ENCODE measurements at places on chromosomes 3 and 15.

GRCh38 chr15:31347067-31347975 is 20.7 kb downstream of the KLF13 start:
- DNase-seq = no peak

DNA sequence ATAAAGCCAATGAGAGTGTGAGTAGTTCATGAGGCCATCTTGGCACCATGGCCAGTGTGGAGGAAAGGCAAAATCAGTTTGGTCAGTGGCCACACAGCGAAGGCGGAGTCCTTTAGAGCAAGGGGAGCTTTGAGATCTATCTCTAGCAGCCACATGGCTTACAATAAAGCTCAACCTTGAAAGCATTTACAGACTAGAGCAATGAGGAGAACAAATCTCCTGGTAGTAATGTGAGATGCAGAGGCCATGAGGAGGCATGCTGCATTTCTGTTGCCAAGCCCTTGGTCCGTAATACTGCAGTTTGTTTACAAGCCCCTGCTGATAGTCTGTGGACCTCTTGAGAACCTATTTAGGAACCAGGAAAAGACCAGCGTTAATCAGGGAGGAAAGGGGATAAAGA is 381.5 kb upstream of the C2CD4B start:
- no peak for DNase-seq

DNA sequence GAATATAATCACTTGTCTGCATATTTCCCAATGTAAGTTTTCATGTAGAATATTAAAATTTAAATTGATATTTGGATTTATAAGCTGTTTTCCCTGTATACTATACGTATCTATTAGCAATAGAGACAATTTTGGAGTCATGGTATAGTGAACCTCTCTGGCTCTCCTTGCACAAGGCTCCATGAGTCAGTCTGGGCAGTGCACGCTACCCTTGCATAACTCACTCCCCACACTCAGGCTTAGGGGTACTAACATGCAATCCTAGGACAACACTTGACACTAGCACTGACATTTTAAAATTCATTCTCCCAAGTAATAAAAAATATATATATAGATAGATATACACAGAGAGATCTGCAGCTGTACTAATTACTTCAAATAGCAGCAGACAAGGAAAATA is 39.2 kb downstream of the SLC24A1 start:
- no peak for DNase-seq

GRCh38 chr3:42247576-42248027 is 18.4 kb downstream of the CCK start:
- peak; percentile 79 for DNase-seq

GRCh38 chr3:69671082-69671952 is 67.9 kb upstream of the MITF start:
- DNase-seq = peak; percentile 50

- no peak for DNase-seq
Observed at GRCh38 chr15:52334491-52335160, 39.0 kb upstream of the MYO5C start.

GRCh38 chr3:47895241-47895640 is 92.3 kb downstream of the DHX30 start:
- DNase-seq = no peak

- peak; percentile 55 for DNase-seq
Observed at GRCh38 chr3:31530039-31530959, 2.4 kb upstream of the STT3B start.

GRCh38 chr3:184352897-184353545 is 8.4 kb downstream of the CLCN2 start:
- DNase-seq = no peak

- no peak for DNase-seq
Observed at GRCh38 chr3:179363332-179363731, 15.8 kb downstream of the MFN1 start.

GRCh38 chr3:176431038-176431418 is 766.3 kb downstream of the TBL1XR1 start:
- DNase-seq = no peak

GRCh38 chr3:66038726-66039589 is at the start of gene MAGI1:
Gene MAGI1 (minus strand): TSS chr3:66038918. CDS start chr3:66038308, 610 bp downstream.
- peak; percentile 87 for DNase-seq

DNA sequence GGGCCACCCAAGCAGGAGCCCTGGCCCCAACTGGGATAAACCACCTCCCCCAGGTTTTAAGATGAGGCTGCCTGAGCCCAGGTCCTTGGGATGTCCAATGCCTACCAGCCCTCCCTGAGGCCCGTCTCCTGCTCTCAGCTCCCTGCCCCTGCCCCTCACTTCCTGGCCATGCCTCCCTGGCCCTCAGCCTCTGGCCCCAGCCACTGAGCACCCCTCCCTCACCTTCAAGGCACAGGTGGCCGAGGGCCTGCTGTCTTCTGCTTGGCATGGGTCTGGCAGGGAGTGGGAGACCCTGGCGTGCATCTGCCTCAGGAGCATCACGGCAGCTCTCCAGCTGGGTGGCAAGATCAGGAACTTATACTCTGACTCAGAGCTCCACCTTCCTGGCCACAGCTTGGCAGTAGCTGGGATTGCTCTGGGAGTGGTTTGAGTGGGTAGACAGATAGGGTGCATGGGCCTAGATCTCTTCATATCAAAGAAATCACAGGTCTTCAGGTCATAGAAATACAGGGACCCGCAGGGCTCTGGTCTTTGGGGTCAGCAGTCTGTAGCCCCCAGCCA is at the start of gene PLA2G4E:
Gene PLA2G4E (minus strand): TSS at position 330 of the 561 bp plus-strand sequence. CDS start 12 bp downstream, at position 318.
- DNase-seq = no peak

- DNase-seq = no peak
Observed at GRCh38 chr15:89379818-89380217, 45.2 kb upstream of the POLG start.

GRCh38 chr3:124439603-124440002 is 290.6 kb upstream of the UMPS start:
- no peak for DNase-seq

- DNase-seq = no peak
Observed at GRCh38 chr3:124158168-124158881, 166.4 kb upstream of the ROPN1 start.

DNA sequence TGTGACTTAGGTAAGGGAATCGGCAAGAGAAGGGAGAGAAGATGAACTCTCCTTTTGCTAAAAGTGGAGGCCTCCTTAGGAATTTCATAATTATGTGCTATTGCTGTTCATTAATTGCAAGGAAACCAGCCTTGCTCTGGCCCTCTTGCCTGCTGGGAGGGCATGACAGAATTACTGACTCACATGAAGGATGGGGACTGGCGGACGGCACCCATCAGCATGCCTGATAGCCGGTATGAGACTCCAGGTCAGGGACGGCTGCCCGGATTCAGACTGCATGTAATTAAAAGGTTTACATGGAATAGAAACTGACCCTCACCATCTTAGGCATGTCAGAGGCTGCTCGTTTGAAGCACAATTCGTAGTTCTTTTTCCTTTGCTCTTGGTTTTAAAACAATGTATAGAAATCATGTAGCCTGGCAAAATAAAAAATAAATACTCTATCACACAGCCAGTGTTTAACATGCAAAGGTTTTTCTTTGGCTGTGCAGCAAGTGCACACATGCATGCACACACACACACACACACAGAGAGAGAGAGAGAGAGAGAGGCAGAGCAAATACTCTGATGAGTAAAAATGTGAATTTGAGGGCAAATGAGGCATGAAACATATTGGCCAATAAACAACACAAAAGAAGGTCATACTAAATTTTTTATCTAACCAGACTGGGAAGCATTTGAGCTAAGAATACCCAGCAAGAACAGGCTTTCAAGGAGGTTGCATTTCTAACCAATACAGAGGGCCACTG is 82.7 kb downstream of the FOXB1 start:
- no peak for DNase-seq

GRCh38 chr3:105730801-105731354 is 137.9 kb downstream of the CBLB start:
- DNase-seq = peak; percentile 27

DNA sequence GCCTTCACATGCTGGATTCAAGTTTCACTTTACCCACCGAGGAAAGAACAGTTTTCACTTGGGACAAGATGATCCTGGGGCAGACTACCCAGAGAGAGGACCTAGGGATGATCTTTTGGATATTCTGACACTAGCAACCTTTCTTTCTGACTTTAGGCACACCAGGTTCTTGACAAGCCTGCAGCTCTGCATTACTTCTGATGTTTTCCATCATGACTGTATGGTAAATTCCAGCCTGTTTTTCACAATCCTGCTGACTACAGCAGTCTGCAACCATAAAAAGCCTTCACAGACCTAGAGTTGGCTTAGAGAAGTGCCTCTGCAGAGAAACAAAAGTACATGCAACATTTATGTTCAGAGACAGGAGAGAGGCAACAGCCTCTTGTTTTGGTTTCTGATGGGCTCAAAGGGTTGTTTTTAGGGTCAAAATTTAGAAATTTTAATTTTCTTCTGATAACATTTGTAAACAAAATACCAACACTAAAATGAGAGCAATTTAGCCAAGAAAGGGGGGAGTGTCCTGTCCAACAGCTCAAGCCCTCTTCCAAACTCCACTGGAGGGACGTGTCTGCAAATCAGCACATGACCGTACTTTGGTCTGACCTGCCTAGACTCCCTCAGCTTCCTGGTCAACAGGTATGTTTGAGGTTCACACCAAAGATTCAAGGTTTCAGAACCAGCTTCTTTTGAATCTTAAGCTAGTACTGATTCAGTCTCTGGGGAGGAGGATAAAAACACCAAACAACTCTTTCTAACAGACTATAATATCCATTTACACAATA is 799 bp downstream of the ABI3BP start:
- no peak for DNase-seq

- DNase-seq = no peak
Observed at GRCh38 chr3:132416161-132416560, 1.1 kb upstream of the DNAJC13 start.

DNA sequence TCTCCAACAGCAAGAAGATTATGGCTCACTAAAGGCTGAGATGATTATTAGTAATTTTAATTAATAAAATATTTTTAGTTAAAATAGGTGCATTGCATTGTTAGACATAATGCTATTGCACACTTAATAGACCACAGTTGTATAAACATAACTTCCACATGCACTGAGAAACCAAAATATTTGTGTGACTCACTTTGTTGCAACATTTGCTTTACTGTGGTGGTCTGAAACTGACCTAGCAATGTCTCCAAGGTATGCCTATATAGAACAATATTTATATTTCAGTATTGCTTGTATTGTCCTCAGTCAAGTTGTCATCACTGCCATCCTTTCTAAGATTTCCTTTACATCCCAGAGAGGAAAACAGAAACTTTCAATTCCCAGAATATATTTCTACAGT is 1215.2 kb downstream of the SI start:
- DNase-seq = no peak

- peak; percentile 47 for DNase-seq
Observed at GRCh38 chr3:30655187-30655812, 48.9 kb downstream of the TGFBR2 start.

DNA sequence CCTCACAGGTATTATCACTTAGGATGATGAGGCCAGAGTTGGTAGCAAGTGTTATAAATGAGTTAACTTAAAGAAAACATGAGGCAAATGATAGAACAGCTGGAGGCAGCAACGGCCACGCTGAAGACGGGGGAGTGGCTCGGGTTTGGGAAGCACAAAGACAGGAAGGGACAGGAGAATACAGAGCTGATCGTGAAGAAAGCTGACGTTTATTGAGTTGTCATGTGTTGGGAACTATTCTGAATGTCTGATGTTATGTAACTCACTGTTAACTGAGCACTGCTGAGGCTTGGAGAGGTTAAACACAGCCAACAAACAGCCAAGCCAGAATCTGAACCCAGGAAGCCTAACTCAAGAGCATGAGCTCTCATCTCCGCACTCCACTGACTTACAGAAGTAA is 42.3 kb downstream of the FGD5 start:
- no peak for DNase-seq

DNA sequence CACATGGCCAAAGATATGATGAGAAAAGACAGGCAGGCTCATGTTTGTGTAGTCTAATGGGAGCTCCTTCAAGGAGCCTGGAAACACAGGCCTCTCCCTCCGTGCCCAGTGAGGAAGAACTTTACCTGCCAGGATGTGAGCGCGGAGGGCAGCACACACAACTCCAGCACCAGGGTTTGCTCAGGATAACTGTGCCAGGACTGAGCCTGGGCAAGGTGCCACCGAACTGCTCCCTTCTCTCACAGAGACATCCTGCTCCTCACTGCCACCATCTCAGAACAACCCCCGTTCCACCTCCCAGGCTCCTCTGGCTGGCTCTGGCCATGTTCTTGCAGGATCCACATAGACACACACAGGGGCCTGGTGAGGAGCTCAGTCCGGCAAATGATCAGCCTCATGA is 87.4 kb downstream of the NUP210 start:
- DNase-seq = no peak

- peak; percentile 19 for DNase-seq
Observed at GRCh38 chr3:161349529-161350312, 21.6 kb downstream of the SPTSSB start.

- DNase-seq = no peak
Observed at GRCh38 chr15:74828835-74829234, 2.4 kb downstream of the CPLX3 start.

- no peak for DNase-seq
Observed at GRCh38 chr3:192919901-192920300, 2.2 kb upstream of the MB21D2 start.

- no peak for DNase-seq
Observed at GRCh38 chr15:69885173-69885955, 212.4 kb downstream of the TLE3 start.

GRCh38 chr3:79947469-79947868 is 179.7 kb upstream of the ROBO1 start:
- no peak for DNase-seq

DNA sequence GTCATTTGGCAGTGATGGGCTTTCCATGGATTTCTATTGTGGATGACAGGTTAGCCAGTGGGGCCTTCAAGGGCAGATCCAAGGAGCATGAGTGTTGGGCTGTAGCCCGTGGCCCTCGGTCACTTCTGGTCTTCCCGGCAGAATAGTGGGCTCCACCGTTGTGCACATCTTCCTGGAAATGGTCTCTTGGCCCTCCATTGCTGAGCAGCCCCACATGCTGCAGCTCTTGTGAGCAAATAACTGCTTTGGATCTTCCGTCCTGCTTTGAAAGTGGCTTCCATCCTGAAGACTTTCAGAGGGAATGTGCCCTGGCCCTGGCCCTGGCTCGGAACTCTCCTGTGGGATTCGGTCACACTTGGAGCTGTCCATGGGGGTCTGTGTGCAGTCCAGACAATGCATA is 102.8 kb downstream of the SNRPN start:
- DNase-seq = no peak

- DNase-seq = no peak
Observed at GRCh38 chr15:85795337-85796305, 896 bp upstream of the KLHL25 start.

DNA sequence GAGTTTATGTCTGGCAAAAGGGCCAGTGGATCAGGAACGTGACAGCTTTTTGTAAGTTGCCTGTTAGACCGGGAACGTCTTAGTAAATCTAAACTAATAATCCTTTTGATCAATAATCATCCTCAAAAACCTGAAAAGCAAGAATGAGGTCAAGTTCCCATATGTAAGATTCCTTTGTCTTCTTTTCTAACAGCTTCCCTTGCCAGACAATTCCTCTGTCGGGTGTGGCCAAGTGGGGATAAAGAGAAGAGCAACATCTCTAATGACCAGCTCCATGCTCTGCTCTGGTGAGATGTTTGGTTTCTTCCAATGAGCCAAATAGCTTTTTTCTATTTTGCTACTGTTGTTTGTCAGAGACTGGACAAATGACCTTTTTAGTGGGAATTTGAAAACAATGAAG is 19.8 kb downstream of the FANCD2OS start:
- DNase-seq = no peak
